K562 (cell line): ENCODE measurements at places on chromosomes 1 and 21. TPM values are rescaled to one million over a fixed set of nuclear protein-coding genes. Genes with fewer than 3 reads are reported as not detected.

Gene YARS1
- 276 and 306 TPM in 2 replicates for total RNA-seq

- peak; percentile 56 for DNase-seq
Measured at GRCh38 chr1:197180252-197180878, 33.9 kb upstream of the ASPM start.

Gene RIPK4
- total RNA-seq, result 0.09 TPM in 1 of 2 replicates, not detected in the other

DNA sequence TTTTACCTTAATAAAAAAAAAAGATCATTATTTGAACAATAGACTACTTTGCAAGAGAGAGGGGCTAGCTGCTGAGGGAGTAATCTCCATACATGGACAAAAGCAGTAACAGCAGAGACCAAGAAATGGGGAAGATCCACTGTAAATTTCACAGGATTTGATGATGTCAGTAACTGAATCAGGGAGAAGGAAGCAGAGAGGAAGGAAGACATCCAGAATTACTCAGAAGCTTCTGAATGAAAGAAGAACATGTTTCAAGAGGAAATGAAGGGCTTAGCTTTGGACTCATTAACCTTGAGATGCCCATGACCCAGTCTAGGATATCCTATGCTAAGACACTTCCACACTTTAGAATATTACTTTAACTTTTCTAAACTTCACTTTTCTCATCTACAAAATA lies 60.4 kb downstream of the SLC44A5 start:
- DNase-seq, result no peak

GRCh38 chr21:15751546-15751945 lies 21.8 kb downstream of the USP25 start:
- no peak for DNase-seq

DNA sequence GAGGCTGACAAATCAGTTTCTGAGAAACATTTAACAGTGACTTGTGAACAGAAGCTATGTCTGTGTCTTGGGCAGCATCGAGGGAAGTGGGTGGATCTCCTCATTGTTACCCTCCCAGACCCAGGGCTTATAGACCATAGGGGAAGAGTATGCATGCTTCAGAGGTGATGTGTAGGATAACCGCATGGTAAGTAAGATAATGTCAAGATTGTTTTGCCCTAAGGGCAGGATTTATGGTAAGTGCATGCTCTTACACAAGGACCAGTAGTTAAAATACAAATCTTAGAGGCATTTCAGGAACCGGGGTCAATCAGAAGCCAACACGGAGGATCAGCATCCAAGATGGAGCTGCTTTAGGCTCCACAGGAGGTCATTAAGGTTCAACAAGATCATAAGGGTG lies 7.7 kb upstream of the PRMT2 start:
- DNase-seq, result no peak

Gene LCE1A
- total RNA-seq, result not detected in 2 replicates

DNA sequence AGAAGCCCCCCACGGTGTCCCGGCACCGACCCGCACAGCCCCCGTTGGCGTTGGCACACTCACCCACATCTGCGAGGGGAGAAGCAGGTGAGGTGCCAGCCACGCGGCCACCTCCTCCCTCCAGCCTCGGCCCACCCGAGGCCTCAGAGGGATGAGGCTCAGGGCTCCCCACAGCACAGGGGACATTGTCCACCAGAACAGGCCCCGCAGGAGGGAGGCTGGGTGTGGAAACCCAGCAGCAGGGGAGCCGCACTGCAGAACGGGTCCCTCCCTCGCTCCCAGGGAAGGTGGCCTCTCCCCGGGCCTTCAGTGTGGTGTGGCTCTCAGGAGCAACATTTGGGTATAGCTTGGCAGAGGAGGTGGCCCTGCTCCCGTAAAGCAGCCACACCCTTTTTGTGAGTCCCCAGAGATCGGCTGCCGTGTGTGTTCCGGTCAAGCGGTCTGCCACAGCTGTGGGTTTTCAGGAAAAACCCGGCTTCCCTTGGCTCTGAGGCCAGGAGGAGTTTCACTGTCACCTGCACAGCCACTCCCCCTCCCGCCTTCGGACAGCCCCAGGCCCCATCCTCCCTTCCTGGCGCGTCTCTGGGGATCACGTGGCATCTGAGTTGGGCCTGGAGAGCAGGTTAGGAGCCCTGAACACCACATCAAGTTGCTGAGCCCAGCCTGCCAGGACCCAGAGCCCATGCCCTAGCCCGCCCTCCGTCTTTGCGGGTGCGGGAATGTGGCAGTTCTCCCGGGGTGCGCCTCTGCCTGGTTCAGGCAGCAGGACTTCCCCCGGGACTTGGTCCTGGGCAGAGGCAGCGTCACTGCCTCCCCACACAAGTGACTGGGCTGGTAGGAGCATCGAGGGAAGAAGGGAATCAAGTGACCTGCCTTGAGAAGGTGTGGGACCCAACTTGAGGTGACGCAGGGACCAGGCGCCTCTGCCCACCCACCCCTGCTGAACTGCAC lies 64.0 kb downstream of the MEGF6 start:
- no peak for DNase-seq

DNA sequence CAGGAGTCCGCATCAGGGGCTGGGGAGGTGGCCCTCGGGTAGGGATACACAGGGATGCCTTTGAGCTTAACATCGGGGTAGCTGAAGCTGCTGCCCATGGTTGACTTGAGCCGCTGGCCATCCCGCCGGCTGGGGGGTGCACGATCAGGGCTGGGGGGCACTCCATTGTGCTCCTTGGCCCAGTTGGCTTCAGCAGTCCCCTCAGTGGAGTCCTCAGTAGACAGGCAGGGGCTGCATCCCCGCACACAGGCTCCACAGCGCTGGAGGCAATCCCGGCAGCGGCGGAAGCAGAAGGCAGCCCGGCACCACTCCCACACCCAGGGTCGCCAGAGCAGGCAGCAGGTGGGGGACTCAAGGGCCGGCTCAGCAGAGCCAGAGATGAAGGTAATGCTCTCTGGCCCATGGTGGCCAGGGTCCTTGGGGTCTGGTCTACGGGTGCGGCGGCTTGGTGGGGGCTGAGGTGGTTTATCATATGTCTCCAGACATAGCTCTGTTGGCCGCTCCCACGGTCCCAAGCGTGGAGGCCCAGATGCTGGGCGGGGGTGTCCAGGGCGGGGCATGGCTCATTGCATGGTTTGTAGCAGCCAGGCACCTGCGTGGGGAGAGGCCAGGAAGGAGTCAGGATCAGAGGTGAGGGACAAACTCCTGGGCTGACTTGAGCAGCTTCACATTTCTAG lies 8.3 kb downstream of the KDF1 start:
- peak; percentile 82 for DNase-seq

- no peak for DNase-seq
Measured at GRCh38 chr1:110083866-110084226, 13.4 kb upstream of the ALX3 start.

DNA sequence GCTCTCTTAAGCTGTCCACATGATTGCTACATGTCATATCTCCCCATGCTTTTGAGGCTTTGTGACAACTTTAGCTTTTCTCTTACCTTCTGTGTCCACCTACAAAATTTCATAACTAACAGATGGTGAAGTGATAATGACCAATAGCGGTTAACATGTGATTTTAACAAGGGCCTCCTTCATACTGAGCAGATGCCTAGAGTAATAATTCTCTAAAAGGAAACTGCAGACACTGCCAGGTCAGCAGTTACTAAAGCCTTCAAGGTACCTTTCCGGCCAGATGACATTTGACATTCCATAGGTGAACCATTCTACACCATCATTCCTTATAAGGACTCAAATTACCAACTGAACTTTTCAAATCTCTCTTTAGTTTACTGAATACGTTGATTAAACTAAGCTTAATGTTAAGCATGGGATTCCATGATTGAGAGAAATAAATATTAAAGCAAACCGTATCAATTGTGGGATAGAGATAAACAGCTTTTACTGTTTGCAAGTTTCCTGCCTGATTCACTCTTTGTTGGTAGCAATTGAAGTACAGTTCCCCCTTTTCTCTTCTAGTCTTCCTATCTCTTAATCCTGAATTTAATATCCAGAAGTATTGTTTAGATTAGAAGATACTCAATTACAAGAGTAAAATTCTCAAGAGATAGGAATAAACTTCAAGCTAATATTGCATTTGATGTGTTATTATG lies 205.1 kb downstream of the PLA2G4A start:
- no peak for DNase-seq

Gene PRDM16
- 0.02 and 0.27 TPM in 2 replicates for total RNA-seq

- no peak for DNase-seq
Measured at GRCh38 chr21:25396135-25396711, 211.1 kb downstream of the MRPL39 start.

GRCh38 chr1:164180824-164181223 lies 378.2 kb upstream of the PBX1 start:
- DNase-seq, result no peak

Gene OPRD1
- total RNA-seq, result 0.02 TPM in 1 of 2 replicates, not detected in the other

Gene ATP1B1
- total RNA-seq, result 3.0 TPM in 2 replicates
